Activated CD8-positive, alpha-beta T cell treated with anti-CD3 and anti-CD28 coated beads, Interleukin-2, amount 10 ng/mL, durations not matched to agents 7 days and 5 days (primary cell): ENCODE measurements at places on chromosomes 11 and 22.

- no peak for DNase-seq
These were observed 25.1 kb upstream of the GUCY1A2 start for GRCh38 chr11:107043242-107044006.

DNA sequence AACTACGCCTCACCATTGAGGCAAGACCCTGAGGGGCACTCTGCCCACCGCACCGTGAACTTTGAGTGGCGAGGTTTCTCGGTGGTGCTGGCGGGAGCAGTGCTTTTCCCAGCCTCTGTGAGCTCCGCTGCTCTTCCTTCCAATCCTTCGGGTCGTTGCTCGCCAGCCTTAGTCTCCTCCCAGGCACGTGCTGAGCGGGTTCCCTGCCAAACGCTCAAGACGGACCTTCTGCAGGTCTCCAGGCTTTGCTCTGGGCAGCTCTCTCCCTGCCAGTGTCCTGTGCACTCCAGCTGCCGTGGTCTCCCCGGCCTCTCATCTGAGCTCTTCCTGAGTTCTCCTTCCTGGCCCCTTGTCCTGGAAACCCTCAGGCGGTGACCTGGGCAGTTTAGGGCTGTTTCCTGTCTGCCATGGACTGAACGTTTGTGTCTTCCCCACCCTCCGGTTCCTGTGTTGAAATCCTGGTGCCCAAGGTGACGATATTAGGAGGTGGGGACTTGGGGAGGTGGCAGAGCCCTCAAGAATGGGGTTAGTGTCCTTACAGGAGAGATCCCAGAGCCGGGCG, 11.2 kb upstream of the MUC6 start:
- DNase-seq = no peak

DNA sequence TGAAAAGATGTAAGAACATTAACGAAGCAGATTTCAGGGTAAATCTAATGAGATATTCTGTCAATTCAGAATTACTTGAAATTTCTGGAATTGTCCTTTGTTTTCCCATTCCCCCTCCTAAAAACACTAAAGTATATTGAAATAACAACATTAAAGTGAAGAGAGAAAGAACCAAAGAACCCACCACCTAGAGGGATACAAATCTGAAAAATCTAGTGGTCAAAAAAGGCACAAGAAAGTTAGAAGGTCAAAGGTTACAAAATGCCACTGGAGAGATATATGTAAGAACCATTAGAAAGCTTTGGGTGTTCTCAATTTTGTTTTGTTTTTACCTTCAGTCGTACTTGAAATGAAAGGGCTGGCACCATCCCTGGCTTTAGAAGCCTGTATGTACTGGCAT, 57.9 kb downstream of the DENND5A start:
- DNase-seq = no peak

DNA sequence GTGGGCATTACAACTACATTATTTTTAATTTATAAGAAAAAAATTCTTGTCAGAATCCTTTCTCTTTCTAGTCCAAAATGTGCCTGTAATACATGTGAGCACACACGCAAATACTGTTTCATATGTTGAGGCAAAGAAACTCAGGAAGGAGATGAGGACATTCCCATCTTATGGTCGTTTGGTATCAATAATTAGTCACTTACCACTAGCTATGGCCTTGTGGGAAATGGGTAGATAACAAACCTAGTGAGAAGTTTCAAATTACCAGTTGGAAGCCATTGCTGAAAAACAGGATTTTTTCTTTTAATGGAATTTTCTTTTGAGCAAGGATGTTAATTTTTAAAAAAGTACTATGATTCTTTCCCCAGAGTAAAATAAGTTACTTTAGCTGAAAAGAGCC, 25.7 kb downstream of the AMOTL1 start:
- DNase-seq = no peak

- DNase-seq = no peak
These were observed 49.8 kb upstream of the BLID start for GRCh38 chr11:122165607-122166371.

DNA sequence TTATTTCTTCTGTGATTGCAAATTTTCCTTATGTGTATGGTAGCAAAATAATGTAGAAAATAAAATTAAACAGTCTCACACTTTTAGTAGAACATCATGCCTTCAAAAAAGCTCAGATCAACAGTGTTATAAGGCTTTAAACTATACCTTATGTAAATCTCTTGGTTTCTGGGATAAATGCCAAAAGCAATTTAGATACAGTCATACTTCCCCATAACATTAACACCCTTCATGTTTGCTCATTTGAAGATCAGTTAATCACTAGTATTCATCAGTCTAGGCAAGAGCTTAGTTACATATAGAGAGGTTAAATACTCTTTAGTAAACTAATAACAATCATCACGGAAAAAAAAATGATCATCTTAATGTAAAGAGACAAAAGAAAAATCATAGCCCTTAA, 421.8 kb upstream of the ANO3 start:
- no peak for DNase-seq

- DNase-seq = no peak
These were observed 633.0 kb downstream of the TBC1D22A start for GRCh38 chr22:47395481-47395880.

DNA sequence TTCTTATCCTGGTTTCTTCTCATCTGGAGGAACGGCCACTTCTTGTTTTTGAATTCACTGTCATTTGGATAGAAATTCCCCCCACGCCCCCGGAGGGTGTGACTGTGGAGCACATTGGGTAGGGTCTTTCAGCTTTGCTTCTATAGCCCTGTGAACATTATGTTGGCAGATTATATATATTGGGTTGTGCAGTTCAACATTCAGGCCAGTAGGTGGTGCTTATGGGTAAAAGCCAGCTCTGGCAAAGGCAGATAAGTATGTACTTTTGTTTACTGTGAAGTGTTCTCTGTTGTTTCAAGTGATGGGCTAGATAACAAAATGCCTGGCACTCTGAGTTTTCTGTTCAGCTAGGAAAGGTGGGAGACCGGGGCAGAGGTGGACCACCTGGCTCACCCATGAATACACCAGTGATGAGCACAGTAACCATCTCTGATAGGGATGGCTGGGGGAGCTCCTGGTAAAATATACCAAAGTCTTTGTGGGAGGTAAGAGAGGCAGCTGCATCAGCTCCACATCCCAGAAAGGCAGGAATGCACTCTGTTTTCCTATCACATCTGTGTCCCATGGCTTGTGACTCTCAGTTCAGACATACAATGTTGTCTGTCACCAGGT, 1348.2 kb upstream of the RAG2 start:
- DNase-seq = no peak

DNA sequence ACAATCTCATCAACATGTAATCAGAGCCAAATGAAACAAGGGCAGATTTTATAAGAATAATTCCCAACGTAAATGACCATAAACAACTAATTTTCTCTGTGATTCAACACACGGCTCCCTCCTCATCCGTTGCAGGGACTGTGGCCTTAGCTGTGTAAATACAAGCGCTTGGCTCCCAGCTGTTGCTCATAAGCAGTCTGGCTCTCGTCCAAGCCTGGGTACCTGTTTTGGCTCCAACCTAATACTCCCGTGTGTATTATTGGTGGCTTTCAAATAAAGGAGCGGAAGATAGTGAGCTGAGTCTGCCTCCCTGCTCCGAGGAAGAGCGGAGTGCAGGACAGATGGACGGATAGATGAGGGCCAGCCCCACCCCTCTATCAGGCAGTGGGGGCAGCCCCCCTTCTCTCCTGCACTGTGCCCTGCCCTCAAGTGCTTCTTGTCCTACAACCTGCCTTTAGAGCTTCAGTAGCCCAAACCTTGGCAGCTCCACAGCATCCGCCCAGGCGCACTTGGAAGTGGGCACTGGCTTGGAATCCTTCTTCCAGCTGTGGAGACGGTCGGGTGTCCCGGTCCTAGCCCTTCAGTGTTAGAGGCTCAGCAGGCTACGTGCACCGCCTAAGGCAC, 670.9 kb downstream of the BRD1 start:
- DNase-seq = no peak

DNA sequence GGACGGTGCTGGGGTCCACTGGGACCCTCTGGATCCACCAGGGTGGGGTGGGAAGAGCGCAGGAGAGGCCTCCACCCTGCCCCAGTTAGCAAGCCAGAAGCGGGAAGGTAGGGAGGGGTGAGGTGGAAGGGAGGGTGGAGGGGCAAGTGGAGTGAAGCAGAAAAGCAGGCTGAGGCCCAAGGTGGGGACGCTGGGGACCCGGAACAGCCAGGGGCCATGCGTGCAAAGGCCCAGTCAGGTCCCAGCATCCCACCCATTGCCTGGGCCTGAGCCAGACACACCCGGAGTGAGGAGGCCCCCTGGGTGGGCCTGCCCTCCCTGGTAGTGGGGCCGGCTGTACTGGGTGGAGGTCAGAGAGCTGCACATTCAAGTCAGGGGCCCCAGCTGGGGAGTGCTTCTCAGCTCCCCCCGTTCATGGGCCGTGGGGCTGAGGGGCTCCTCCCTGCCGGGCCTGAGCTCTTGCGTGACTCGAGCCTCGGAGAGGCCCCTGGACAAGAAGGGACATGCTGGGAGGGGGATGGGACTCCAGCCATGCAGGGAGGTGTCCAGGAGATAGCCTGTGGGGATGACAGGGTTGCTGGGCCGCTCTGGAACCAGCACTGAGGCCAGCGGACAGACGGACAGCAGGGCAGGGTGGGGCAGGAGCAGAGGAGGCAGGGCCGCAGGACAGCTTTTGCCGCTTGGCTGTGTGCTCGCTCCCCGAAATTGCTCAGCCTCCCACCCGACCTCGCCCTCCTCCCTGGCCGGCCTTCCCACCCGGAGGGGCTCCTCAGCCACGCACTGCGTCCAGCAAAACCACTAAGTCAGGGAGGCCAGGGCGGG, 7.7 kb downstream of the TNNT3 start:
- no peak for DNase-seq
